ENCODE measurements at places on chromosomes 5 and 9.
A peak's percentile ranks its signal among the peaks of the same experiment; 100 is the strongest.

- DNase-seq: no peak
Observed at GRCh38 chr9:108197899-108198298, 657.9 kb downstream of the ACTL7B start.

GRCh38 chr9:109498195-109499092 lies at the start of gene PTPN3:
PTPN3 (minus strand) TSS chr9:109498307; CDS start chr9:109463434, 34,873 bp downstream.
- DNase-seq: peak; percentile 9

DNA sequence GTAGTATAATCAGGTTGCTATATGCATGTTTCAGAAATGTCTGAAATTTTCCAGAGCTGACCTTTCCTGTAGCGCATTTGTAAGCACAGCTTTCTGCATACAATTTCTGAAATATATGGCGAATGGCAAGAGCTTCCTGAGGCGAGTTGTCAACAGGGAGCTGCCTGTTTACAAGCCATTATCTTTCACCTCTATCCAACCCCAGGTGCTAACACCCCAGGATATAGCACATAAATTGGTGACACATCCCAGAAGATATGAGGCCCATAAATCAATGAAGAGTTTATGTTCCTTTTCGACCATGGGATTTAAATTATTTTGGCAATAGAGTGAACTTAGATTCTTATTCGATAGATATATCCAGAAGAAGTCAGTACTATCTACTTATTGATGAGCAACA lies 379.8 kb downstream of the KDM4C start:
- DNase-seq: no peak

GRCh38 chr5:143920772-143921171 lies 108.8 kb downstream of the HMHB1 start:
- DNase-seq: no peak

GRCh38 chr9:109779711-109780452 lies at the start of gene PALM2AKAP2:
PALM2AKAP2 (plus strand) TSS chr9:109780198; CDS start chr9:109780489, 291 bp downstream.
- peak; percentile 74 for DNase-seq

- no peak for DNase-seq
Observed at GRCh38 chr5:52708463-52708862, 79.3 kb upstream of the ITGA1 start.

DNA sequence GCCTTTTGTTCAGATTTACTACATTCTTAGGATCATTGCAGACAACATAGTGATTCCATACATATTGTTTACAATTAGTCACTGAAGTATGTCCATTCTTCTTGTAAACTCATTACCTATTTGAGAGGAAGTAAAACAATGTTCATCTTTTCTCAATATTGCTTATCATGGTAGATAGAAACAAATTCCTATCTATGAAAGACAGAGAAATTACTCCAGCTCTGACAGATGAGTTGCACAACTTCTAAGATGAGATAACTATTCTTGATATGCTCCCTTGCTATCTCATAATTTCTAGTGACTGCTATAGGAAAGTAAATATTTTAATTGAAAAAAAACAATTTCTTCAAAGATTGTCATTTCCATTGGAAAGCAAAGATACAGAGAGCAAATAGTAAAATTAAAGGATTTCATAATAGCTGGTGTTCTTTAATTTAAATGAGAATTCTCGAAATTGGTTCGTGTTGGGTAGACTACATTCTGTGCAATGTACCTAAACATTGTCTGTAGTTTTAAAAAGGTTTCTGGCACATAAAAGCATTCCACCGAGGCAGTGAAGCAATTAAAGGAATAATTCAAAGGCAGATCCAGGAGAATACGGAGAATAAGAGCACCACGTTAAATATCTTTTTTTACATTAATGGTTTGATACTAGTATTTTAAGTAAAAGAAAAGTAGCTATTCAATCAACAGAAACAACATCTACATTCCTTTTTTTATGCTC lies 1029.1 kb upstream of the ACO1 start:
- DNase-seq: no peak

All from NCI-H1092 treated with DMSO at 0.1 percent for 48 hours (cell line).